Tibial artery (tissue), 4 donors: ENCODE measurements at places on chromosomes 5 and 9.

DNA sequence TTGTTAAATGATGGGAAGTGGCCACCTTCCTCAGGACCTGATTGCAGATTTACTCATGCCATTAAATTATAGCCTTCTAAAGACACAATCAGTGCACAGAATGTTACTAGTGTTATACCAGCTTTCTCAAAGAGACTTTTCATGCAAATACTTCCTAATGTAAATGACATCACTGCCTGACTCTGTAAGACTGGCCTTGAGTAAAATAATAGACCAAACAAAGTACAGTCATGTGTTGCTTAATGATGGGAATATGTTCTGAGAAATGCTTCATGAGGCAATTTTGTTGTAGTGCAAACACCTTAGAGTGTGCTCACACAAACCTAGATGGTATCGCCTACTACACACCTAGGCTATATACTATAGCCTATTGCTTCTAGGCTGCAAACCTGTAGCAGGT, 17.0 kb upstream of the C1QTNF3 start:
- no peak for DNase-seq

- DNase-seq = no peak
These were observed 71.1 kb upstream of the SLC44A1 start for GRCh38 chr9:105173306-105173705.

GRCh38 chr9:136447173-136447778, 7.6 kb upstream of the INPP5E start:
- DNase-seq = no peak

DNA sequence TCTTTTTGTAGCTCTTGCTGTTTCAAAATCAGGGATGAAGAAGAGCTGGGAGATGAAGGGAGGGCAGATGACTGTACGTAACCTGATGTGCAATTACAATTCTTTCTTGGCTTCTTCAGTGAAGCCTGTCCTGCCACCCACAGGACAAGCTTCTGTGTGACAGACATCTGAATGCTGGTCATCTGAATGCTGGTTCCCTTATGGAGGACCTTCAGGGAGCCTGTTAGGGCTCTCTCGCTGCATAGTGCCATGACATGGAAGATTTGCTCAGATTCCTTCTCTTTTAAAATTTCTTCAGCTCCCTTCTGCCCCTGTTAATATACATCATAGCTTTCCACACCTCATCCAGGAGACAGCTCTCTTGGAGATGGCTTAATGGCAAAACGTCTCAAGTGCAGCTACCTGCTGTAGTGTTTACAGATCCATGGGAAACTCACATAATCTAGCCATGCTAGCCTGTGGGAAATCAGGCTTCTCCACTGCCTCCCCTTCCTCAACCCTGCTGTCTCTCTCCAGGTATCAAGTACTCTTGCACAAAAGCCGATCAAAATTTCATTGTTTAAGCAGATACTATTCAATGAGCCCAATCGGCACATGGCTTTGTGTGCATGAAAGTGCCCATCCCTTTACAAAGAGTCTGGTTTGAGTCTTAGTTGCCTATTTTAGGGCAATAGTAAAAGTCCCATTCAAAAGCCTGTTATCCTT, 134.6 kb downstream of the RAB3C start:
- DNase-seq = no peak

GRCh38 chr5:17928581-17928981, 294.3 kb downstream of the TAF11L14 start:
- peak; percentile 72 for DNase-seq

DNA sequence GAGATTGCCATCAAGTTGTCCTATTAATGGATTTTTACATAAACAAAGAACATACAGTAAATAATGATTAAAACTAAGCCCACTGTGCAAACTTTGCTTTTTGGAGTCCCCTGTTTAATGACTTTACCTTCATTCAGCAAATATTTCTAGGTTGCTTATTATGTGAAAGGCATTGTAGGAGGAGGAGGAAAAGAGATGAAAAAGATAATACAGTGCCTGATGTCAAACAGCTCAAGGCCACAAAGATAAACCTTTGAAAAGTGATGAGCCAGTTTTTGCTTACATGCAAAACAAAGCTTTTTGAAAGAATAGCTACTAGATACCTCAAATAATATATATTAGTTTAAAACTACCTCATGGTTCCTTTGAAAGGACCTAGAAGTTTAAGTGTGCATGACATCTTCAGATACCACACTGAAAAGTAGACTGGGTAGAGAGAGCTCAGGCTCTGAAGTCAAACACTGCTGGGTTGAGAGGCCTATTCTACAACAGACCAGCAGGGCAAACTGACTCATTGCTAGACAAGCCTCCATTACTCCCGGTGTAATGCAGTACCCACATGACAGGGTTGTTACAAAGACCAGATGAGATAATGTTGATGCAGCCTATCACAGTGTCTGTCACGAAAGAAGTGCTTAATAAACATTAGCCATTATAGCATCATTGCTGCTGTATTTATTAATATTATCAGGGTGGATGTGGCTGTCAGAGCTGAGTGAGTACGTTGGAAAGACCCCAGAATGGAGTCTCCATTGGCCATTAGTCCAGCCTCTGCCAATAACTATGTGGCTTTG, 11.8 kb downstream of the DEPDC1B start:
- DNase-seq = no peak

- DNase-seq = no peak
These were observed 136.9 kb downstream of the SEMA5A start for GRCh38 chr5:9408964-9409363.

- no peak for DNase-seq
These were observed 811.6 kb downstream of the TLE4 start for GRCh38 chr9:80383331-80383730.

DNA sequence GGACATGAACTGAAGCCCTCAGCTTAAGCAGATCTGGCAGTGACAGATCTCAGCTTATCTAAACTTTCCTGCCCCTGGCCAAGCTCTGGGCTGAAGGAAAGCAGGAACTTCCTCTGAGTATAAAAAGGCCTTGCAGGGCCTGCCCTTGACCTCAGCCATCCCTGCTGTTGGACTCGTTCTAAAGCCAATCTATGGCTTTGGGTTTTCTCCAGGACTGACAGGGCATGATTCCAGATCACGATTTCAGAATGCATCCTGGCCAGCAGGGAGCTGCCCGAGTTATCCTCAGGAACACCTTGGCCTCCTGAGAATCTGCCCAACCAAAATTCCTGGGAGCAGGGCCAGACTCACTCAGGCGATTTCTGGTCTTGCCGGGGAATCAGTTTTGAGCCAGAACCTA, 502.7 kb downstream of the TLE4 start:
- DNase-seq = no peak

DNA sequence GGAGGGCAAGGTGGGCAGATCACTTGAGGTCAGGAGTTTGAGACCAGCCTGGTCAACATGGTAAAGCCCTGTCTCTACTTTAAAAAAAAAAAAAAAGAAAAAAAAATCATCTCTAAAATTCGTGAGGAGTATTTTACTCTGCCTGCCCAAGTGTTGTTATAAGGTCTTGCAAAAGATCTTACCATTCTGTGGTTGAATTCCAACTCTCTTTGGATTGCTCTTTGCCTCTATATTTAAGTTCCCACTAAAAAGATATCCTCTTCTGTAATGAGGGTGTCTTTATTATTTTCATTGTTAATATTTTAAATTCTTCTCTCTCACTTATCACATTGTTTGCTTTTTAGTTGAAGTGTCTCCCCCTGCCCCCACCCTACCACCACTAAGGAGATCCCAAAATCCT, 33.4 kb downstream of the CREBRF start:
- DNase-seq = no peak

- no peak for DNase-seq
These were observed 715 bp upstream of the RPS6 start for GRCh38 chr9:19380826-19381075.
